ENCODE measurements at places on chromosomes 16 and 17.

DNA sequence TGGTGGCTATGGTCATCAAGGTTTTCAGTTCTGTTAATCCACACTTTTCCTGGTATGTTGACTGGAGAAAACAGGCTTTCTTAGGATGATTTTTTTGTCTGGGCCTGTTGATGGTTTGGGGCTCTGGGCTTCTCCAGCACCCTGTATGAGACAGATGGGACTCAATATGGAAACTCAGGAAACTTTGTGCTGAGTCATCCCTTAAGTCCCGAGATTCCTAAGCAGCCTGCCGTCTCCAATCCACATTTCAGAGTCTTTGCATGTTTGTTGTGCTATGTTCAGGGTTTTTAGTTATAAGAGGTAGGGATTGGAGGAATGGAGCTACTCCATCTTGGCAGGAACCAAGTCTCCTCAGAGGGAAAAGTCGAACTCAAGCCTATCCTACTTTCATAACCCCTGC is 253.3 kb upstream of the FOXF1 start:
- no peak for DNase-seq

DNA sequence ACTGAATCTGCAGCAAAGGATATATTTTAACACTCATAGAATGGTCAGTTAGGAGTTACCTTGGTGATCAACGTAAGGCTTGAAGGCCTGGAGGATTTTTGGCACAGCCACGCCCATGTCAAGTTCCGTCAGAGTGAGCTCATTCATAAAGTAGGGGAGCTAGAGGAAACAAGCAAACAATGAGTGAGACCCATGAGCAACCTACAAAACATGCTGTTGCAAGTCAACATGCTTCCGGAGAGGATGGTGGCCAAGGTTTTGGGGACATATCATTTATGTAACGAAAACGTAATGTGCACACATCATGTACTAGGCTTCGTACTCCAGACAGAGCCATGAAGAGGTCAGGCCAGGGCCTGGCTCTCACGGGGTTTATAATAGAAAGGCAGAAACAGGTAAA is 41.1 kb upstream of the ERN1 start:
- DNase-seq = no peak

GRCh38 chr16:88536971-88537751 is 33.0 kb upstream of the ZC3H18 start:
- DNase-seq = no peak

DNA sequence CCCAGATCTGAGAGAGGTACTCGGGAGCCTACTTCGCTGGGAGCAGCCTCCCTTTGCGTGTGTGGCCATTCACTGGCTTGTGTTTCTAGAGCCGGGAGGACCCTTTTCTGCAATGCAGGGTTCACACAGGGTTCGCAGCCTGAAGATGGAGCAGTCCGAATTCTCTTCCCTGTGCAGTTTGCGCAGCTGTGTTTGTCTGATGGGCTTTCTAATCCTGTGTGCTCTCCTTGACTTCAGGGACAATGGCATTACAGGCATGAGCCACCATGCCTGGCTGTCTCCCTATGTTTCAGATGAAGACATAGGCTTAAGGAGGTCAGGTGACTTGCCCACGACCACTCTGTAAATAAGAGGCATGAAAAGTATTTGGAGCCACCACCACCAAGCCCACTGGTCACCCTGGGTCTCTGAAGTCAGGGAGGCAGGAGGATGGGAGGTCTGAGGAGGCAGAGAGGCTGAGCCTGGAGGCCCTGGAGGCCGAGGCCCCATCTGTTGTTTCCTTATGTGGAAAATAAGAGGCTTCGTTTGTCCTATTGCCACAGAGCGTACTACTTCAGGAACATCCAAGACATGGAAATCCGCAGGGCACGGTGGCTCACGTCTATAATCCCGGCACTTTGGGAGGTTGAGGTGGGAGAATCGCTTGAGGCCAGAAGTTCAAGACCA is 5.0 kb upstream of the STH start:
- DNase-seq = no peak

DNA sequence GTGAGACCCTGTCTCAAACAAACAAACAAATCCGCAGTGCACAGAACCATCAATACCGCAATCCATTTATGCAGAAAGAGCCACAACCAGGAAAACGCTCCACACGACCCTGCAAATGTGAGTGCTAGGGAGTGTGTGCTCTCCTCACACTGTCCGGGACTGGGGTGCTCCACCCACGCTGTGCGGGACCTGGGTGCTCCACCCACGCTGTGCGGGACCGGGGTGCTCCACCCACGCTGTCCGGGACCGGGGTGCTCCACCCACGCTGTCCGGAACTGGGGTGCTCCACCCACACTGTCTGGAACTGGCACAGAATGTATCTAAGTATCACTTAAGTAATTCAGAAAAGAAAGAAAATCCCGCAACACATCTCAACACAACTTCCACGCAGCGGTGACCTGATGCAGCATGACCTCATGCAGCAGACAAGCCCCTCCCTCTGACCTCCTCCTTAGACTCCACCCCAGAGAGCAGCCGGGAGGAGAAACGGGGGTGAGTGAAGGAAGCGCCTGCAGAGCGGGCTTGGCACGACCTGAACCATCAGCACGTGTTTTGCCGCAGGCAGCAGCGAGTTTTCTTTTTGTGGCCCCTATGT is 38.5 kb downstream of the ZNF276 start:
- DNase-seq = no peak

DNA sequence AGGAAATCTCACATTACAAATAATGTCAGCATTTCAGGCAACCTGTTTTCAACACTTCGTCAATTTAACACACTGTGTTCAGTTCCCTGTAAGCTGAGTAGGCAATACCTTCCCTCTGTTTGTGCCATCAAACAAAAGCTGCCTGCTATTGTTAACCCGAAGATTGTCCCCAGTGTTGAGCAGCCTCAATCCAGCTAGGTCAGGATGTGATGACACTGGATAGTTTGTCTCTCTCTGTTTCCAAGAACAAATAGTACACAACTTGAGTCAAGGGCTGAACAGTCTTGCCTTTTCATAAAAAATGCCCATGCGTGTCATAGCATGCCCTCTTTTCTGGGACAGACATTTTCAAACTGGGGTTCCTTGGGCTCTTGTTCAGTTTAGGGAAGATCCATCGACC is 36.4 kb downstream of the HSD17B2 start:
- no peak for DNase-seq

DNA sequence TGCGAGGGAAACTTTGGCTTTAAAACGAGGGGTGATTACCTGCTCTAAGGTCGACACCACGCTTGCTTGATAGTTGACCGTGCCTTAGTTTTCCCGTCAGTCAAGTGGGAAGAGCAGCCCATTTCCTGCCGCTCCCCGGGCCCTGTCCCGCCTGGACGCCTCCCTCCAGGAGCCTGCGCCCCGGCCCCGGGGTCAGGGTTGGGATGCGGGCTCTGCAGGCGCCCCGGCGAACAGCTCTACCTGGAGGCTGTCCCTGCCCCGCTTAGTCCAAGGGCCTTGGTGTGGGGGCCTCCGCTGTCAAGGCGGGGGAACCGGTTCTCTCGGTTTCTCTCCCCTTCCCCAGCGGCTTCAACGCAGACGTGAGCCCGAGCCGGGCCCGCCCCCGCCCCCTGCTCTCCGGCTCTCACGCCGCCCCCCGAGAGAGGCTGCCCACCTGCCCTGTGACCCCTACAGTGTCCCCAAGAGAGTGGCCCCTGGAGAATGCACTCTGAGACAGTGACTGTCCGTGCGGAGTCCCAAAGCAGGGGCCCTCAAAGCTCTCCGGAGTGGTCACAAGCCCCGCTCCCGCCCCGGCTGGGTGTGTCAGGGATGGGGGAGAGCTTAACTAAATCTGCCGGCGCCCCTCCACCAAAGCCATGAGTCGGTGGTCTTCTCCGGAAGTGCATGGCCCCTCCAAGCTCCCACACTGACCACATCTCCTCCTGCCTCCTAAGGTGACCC is 117.4 kb upstream of the SMURF2 start:
- DNase-seq = no peak

- no peak for DNase-seq
These were observed 77.2 kb upstream of the CLEC3A start for GRCh38 chr16:77945126-77945525.

DNA sequence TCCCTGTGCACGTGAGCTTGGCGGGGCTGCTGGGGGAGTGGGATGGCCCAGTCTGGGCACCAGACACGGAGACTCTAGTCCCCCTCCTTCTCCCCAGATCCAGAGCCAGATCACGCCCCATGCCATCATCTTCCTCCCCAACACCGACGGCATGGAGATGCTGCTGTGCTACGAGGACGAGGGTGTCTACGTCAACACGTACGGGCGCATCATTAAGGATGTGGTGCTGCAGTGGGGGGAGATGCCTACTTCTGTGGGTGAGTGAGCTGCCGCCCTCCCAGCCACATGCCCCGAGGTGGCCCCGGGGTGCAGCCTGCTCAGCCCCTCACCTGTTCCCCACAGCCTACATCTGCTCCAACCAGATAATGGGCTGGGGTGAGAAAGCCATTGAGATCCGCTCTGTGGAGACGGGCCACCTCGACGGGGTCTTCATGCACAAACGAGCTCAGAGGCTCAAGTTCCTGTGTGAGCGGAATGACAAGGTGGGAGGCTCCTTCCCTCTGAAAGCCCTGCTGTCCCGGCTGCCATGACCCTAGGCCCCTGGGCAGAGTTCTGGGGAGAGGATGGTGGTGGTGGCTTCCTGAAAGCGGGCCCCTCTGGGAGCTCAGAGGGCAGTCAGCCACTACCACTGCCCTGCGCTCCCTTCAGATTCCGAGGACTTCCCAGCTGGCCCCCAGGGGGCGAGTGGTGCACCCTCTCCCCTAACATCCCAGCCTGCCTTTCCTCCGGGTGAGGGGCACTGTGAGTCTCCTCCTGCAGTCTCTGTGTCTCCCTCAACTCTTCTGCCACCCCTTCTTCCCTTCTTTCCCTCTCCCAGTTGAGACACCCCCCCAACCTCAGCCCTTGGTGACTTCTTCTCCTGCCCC is 2.8 kb upstream of the C17orf107 start:
- no peak for DNase-seq

DNA sequence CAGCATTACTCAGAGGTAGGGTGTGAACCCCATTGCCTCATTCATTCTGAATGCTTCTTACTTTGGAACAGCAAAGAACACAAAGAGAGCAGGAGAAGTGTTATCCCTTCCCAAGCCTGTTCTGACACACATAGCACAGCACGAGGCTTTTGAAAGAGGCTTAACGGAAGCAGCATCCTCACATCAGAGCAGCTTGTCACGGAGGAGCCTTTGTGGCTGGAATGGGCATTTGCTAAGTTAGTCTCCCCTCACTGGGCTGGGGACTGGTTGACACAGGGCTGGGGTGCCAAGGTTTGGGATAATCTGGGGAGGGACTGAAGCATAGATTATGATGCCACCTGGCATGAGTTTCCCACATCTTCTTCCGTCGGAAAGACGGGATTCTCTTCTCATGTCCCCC is 167.5 kb upstream of the DNAH9 start:
- no peak for DNase-seq

DNA sequence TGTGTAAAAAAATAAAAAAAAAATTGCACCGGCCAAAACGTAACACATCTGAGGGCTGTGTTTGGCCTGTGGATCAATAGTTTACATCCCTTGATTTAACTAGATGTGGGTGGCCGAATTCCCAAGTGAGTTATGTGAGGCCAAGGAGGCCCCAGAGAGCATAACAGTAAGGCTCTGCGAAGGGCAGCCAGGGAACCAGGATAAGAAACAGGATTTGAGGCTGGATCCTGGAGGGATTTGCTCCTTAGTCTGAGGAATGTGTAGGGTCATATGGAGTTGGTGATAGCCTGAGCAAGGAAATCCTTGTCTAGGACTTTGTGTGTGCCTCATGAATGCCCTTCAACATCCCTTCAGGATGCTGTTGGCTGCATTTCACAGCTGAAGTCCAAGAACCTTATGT is 2.0 kb downstream of the PHKG2 start:
- DNase-seq = no peak

DNA sequence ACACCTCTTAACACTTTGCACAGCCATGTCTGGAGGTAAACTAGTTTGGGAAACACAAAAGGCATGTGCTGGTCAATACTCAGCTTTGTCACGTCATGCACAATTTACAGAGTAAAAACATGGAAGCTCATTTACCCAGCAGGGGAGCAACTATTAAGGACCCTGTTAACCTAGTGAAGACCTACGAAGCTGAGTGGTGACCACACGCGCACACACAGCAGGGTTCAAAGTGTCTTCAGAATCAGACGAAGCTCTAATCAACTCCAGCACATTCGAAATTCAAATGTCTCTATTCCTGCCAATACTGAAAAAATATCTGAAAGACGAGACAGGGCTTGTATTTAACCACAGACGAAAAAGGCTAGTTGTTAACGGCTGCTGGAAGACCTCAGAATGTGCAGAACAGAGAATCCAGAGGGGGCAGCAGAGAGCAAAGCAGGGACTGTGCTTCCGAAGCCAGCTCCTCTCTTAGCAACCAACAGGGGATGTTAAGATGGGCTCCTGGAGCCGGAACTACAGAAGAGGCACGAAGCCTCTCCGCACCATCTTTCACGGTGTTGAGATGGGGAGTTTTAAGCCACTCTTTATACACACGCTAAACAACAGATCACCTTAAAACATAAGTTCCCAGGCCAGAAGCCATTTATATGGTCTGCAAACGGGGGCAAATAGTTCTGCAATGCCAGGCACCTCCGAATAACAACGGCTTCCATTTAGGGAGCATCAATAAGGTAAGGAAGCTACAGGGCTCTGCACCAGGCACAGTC is 45.7 kb downstream of the CMTM4 start:
- DNase-seq = peak; percentile 68

DNA sequence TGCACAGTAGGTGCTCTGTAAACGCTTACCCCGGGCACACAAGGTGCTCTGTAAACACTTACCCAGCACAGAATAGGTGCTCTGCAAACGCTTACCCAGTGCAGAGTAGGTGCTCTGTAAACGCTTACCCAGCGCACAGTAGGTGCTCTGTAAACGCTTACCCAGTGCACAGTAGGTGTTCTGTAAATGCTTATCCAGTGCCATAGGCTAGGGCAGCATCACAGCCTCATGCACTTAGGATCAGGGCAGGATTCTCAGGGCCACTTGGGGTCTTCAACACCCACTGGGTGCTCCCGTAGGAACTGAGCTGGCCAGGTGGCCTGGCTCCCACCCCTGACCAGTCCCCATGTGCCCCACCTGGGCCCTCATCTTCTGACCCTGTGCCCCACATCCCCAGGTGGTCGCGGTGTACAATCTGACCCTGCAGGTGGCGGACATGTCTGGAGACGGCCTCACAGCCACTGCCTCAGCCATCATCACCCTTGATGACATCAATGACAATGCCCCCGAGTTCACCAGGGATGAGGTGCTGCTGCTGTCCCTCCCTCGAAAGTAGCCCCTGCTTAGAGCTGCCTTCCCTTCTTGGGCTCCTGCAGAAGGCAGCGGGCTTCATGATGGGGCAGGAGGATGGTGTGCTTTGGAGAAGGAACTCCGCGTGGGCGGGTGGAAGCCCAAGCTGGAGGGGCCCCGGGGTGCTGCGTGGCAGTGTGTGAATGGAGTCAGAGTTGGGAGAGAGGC is 13.1 kb downstream of the SLC22A31 start:
- no peak for DNase-seq

DNA sequence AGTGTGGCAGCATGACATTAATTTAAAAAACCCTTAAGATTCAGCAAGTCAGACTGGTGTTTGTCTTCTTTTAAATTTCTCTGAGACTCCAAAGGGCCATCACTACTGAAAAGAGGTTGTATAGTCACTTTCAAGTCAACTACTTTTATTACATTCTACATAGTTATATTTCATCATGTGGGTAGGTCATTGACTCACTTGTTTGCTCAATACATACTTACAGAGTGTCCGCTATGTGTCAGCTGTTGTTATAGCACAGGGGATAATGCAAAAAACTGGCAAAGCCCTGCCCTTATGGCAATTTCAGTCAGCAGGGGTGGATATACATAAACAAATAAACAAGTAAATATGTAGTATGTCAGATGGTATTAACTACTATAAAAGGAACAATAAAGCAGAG is 2.5 kb upstream of the MYH4 start:
- DNase-seq = no peak

All from iPS DF 19.7 (cell line).